ENCODE measurements at places on chromosomes 6 and 20.

DNA sequence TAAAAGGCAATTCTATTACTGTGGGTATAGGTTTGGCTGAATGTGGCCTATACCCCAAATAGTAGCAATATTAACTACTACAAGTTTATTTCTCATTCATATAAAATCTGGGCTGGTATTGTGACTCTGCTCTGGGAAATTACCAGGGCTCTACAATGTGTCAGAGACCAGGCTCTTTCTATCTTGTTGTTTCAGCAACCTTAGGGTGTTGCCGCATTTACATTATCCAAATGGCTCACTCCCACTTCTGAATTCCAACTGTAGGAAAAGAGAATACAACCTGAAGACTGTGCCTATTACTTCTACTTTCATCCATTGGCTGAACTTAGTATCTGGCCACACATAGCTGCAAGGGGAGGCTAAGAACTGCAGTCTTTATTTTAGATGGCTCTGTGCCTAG lies 106.7 kb upstream of the CENPW start:
- DNase-seq: no peak

DNA sequence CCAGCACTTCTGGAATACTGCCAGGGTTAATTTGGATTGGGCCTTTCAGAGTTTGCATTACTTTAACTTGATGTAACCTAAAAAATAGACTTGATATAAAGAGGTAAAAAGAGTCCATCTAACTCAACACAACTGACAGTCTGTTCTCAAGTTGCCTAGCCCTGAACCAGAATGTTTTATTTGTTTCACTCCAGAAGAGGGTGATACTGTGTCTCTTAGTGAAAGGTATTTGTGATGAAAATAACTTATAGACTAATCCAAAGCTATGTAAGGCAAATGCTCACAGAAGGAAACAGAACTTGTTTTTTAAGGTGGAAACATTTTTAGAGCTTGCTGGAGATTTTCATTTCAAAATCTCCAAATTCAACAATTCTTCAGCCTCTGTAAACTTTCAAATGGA lies 469.1 kb upstream of the RUNX2 start:
- no peak for DNase-seq

DNA sequence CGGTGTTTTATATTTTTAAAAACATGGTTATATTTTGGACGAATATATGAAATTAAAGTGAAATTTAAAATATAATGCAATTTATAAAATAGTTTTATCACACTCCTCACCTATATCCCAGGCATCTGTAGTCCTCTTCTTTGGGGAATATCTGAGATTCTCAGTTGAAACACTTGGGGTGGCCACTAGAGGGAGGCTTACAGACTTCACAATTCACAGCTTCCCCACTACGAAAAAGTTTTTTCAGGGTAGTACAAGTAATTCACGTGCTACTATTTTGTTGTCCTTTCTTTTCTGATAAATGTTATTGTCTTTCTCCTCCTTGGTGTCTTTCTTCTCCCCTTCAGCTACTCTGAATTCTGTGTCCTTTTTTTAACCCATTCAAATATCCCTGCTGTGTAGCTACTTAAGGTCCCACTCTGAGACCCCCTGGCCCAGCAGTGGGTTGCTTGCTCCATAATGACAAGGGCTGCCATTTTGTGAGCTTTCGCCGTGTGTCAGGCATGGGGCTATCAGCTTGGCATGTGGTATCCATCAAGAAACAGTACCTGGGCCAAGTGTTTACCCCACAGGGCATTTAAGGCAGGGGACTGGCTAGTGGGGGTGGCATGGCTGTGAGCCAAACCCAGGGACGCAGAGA lies 43.6 kb upstream of the PHACTR3 start:
- no peak for DNase-seq

DNA sequence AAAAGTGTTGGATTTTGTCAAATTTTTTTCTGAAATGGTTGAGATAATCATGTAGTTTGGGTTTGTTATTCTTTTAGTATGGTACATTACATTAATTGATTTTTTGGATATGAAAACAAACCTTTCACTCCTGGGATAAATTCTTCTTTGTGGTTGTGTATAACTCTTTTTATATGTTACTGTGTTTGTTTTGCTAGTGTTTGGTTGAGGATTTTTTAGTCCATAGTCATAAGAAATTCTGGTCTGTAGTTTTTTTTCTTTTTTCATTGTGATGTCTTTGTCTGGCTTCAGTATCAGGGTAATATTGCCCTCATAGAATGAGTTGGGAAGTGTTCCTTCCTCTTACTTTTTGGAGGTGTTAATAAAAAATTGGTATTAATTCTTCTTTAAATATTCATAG lies 122.2 kb upstream of the ATXN1 start:
- DNase-seq: no peak

DNA sequence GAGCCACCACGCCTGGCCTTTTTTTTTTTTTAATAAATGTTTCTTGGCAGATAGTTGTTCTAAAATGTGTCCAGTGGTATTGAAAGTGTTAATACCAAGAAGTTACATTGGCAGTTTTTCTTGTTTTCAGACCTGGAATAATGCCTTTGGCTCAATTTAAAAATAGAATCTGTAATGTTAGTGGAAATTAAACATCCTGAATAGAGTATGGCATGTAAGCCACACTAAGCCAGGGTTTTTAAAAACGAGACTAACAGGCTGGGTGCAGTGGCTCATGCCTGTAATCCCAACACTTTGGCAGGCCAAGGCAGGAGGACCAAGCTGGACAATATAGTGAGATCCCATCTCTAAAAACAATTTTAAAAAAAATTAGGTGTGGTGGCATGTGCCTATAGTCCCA lies 25.3 kb downstream of the MCM8 start:
- no peak for DNase-seq

DNA sequence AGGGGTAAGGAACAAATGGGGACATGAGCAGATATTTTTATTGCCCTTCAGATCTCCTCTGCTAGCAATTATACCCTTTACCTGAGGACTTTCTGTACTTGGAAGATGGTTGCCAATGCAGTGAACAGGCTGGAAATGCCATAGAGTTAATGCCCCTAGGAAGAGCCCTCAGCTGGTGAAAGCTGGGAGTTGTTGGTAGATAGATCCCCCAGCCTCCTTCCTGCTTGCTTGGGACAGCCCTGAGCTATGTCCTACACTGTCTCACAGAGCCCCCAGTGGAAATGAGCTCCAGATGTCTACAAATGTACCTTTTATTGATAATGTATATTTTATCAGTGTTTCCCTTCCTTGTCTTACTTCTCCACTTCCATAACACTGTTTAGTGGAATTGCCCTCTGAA lies 87.6 kb upstream of the PAK5 start:
- DNase-seq: no peak

DNA sequence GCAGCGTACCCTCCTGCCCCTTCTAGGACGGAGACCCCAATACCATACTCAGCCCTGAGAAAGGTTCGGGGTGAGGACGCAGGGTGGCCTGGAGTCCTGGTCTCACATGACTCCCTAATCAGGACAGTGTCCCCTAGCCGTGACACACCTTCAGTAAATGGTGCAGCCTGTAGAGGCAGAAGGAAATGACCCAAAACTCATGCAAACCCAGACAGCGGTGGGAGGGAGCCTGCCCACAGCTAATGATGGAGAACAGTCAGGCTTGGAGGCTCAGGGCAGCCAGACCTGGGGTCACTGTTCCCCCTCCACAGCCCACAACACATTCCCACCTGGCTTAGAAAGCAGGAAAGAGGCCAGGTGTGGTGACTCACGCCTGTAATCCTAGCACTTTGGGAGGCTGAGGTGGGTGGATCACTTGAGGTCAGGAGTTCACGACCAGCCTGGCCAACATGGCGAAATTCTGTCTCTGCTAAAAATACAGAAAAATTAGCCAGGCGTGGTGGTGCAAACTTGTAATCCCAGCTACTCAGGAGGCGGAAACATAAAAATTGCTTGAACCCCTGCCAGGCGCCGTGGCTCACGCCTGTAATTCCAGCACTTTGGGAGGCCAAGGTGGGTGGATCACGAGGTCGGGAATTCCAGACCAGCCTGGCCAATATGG lies 8.8 kb upstream of the HMGA1 start:
- no peak for DNase-seq

DNA sequence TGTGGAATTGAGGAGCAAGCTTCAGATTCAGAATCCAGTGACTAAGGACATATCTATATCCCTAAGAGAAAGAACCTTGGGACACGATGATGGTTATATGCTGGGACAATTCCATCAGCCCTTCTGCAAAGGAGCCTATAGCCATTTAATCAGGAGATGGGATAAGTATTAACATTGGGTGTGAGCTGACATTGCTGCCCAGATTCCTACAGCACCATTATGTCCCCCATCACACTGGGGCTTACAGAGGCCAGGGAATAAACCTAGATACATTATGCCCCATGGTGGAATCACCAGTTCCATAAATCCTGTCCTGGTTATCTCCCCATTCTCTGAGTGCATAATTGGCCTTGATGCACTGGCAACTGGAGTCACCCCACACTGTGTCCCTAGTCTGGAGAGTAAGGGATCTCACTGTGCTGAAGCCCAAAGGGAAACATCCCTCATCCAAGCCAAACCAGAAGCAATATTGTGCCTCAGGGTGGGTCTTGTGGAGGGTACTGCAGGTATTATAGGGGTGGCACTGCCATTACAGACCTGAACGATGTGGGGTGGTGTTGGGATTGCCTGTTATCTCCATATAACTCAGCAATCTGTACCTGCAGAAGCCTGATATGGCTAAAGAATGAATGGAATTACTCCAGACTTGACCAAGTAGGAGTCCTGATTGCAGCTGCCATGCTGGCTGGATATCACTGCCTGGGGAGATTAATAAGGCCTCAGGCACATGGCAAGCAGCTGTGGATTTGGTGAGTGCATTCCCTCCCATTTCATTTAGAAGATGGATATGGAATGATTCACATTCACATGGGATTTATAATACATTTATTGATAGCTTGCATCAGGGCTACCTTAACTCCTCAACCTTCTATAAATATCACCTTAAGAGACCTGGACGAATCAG lies 5.0 kb downstream of the HLA-A start:
- DNase-seq: no peak

DNA sequence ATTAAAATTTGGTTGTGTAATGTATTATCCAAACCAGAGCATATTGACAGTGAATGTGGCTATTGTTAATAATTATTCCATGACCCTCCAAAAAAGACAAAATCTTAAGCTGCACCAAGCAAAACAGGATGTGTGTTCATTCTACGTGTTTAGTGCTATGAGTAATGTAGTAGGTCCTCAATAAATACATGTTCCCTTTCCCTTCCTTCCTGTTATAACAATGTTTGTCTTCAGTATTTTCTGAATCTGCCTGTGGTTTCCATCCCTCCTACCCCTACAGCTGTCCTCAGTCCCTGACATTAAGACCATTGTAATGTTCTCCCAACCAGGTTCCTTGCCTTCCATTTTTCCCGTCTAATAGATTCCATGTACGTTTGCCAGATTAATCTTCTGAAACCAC lies 163.8 kb downstream of the AIG1 start:
- DNase-seq: no peak

GRCh38 chr6:112407101-112407590 lies 60.0 kb downstream of the RFPL4B start:
- DNase-seq: no peak

DNA sequence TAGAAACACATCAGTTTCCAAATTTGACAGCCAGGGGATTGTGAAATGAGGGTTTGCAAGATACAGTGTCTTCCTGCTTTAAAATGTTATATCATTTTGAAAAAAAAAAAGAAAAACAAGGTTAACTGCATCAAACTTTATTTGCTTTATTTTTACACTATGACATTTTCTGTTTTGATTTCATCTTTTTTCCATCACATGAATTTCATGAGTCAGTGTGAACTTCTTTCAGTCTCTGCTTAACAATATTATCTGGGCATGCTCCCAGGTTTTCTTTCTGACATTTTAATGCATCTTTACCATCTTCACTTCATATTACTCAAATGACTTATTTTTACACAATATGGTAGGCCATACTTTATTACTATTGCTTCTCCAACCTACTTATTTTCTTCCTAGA lies 1.9 kb downstream of the NCOA7 start:
- no peak for DNase-seq

DNA sequence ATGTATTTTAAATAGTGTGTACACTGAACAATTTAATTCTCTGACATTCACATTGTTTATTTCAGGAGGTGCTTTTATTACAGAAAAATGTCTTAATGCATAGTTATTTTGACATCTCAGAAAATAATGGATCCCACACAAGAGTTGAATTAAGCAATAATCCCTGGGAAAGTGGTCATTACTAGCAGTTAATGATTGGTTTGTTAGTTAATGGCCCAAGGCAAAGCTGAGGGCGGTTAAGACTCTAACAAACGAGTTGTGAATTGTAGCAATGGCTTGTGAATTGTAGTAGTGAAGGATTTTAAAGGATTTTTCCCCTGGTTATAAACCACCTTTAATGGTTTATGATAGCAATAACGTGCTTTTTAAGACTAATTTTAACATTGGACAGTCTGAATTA lies 1316.0 kb upstream of the GJE1 start:
- DNase-seq: no peak

DNA sequence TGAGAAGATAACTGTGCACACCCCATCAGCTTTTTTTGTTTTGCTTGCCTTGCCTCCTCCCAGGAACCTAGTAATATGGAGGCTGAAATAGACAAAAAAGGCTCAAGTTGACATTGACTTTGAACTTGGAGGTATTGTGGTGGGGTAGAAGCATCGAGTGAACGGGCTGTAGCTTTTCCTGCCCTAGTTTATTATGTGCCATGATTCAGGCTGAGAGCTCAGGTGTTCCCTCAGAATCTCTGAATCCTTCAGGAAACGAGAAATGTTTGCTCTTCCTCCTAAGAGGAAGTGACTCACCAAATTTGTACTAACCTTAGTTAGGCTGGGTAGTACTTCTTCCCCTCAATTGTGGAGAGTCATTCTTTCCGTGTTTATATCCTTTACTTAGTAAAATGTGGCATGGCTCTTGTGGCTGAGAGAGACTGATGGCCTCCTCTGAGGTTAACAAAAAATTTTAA lies 98.8 kb downstream of the SASH1 start:
- DNase-seq: no peak

DNA sequence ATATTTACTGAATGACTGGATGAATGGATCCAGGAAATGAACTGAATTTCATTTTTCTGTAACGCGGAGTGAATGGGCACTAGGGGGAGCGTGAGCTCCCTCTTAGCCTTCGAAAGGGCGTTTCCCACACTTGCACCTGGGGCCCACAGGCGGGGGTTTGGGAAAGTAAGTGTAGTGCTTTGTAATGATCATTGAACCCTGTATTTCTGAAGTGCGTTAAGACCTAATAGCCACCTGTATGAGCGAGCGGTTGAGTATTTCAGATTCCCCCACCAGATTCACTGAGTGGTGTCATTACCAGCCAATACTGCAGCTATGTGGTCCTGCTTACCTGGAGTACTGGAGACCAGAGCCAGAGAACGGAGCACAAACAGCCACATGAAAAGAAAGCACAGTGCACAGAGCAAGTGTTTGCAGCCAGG lies 10.5 kb downstream of the SYTL3 start:
- peak; percentile 29 for DNase-seq
